Large intestine (tissue), 12 donors: ENCODE measurements at places on chromosomes 1 and 21. TPM values are rescaled to one million over a fixed set of nuclear protein-coding genes. Genes with fewer than 3 reads are reported as not detected.
A peak's percentile ranks its signal among the peaks of the same experiment; 100 is the strongest.

TRIM67 gene
- polyA plus RNA-seq, result 1.1 TPM

- DNase-seq, result peak; percentile 8
These were observed 34.1 kb downstream of the OR2G3 start for GRCh38 chr1:247639381-247639981.

GRCh38 chr1:192086644-192087043, 71.6 kb upstream of the RGS18 start:
- DNase-seq, result peak; percentile 10

DNA sequence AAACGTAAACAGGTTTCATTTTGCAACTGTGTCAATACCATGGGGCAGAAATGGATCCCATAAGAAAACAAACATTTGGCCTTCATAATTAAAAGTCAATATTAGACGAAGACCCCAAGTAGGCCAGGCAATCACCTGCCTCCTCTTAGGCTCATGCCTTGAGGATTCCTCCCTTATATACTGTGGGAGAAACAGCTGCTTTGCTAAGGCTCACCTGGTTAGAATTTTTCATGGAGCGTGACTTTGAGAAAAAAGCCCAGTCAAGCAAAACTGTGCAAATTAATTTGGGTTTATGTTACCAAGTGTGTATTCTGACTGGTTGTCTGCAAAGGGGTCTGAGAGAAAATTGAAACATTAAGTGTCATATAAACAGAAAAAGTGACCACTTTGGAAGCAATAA, 605.3 kb upstream of the USP24 start:
- no peak for DNase-seq

ANKRD45 gene
- 0.34 TPM for polyA plus RNA-seq

GRCh38 chr1:193111641-193112090, 6.5 kb upstream of the GLRX2 start:
- DNase-seq, result peak; percentile 72

HMGCS2 gene
- polyA plus RNA-seq, result 71.7 TPM

GRCh38 chr1:202272103-202272845, 69.5 kb downstream of the UBE2T start:
- DNase-seq, result no peak

DNA sequence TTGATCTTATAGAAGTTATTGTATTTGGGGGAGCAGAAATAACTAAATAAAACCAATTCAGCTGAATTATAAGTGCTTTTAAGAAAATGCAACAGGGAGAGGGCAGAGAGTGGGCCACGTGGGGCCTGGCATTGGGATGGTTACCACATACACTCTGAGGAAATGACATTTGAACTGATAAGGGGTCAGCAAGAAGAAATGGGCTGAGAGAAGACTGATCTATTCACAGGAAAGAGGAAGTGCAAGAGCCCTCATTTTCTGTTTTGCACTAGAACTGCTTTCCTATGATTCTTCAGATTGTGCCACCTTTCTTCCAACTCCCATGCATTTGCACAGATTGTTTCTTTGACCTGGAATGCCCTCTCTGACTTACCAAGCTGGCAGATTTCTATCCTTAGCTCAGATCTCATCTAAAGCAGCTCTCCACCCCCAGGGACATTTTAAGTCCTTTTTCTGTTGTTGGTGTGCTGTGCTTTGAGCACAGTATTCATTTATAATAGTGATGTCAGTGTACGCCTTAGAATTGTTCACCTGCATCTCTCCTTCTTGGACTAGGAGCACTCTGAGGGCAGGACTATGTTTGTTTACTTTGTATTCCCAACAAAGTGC, 115.9 kb downstream of the FGGY start:
- DNase-seq, result no peak

RHCE gene
- 0.60 TPM for polyA plus RNA-seq

CLCA4 gene
- polyA plus RNA-seq, result 0.04 TPM

DNA sequence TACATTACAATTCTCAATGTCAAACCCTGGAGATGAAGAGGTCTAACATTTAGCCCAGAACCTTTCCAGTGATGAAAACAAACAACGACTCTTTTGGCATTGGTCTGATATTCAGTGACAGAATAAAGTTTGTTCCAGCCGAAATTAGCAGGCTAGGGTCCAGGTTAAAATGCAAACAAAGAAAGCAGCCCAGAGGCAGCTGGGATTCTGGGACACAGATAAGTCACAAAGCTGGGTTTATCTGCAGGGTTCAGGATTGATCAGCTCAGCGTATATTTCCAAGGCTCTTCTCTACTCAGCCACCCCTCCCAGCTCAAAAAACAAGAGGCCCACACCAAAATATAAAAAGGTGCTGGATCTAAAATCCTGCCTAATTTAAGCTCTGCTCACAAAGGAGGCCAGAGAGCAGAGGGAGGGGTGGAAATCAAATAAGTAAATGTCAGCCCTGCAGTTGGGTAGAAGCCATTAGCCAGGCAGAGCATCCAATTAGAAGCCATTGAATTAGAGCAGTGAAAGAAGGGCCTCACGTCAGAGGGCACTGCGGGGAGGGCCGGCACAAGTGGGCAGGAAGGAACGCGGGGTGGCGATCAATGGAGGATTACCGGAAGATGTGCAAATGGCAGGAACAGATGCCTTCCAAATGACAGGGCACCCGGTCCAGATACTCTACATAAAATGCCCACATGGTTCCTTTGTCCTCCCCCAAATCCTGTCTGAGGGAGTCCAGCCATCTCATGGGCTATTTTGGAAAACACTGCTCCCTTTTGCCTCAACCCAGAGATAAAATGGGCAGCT, 3.2 kb upstream of the KLHDC8A start:
- no peak for DNase-seq

GRCh38 chr21:15472108-15473040, 257.4 kb upstream of the USP25 start:
- no peak for DNase-seq

DNA sequence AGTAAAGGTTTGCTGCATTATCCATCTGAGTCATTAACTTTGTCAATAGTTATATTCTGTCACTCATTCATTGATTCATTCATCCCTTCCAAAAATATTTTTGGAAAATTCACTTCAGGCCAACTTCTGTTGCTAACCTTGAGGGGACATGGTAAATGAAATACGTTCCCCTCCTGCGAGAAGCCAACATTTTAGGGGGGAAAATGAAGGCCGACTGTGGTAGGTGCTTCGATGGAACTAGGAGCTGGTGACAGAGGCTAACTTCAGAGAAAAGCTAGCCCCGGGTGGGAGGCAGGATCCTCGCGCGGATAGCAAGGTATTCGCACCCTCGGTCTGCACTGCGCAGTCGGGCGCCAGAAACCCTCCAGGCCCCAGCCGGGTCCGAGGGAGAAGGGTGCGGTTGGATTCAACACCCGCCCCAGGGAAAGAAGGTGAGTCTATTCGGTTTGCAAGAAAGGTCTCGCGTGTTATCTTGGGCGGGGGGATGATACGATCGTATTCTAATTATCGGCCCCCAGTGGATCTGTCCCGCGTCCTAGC, 646 bp upstream of the RRP15 start:
- DNase-seq, result no peak

DNA sequence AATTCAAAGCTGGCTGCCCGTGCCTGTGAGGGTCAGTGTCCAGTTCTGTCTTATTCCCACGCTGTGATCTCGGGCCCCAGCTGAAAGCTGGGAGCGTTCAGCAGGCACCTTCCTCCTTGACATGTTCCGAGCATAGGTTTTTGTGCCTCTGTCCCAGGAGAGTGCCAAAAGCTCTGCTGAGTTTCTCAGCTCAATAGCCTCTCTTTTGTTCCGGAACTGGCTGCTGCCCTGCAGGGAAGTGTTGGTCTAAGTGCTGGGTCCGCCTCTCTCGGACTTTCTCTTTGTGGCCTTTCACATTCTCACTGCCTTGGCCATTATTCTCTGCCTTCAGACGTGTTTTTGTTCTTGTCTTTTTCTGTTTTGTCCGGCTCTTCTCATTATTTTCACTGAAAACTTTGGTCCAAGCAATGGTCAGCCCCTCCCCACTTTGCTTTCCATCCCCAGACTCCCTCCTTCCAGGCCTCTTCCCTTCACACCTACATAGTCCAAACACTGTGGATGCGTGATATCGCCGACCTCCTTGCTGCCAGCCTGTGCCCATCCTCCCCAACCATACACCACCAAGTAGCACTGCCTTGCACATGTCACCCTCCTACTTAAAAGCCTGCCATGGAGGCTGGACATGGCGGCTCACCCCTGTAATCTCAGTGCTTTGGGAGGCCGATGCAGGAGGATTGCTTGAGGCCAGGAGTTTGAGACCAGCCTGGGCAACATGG, 233.8 kb downstream of the RHOU start:
- DNase-seq, result no peak

- no peak for DNase-seq
These were observed 3.5 kb downstream of the KRTAP10-2 start for GRCh38 chr21:44547656-44548331.

SLAMF8 gene
- polyA plus RNA-seq, result 4.5 TPM

C1QC gene
- polyA plus RNA-seq, result 79.1 TPM

DNA sequence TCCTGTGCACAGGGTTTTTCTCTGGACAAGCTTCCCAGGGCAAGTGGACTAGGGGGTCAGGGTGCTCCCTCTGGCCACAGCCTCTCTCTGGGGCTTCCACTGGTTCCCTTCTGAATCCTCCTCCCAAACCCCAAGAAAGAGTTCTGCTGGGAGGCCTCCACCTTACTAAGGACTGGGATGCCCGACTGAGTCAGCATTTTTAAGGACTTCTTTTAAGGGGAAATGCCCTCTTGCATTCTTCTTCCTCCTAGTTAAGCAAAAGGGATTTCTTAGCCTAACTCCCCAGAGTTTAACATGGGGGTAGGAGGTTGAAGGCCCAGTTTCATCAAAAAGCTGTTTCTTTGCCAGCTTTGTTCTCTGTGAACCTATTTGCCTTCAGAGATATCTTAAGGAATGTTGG, 99.7 kb upstream of the KRTAP19-8 start:
- no peak for DNase-seq

E2F2 gene
- 2.8 TPM for polyA plus RNA-seq

DNA sequence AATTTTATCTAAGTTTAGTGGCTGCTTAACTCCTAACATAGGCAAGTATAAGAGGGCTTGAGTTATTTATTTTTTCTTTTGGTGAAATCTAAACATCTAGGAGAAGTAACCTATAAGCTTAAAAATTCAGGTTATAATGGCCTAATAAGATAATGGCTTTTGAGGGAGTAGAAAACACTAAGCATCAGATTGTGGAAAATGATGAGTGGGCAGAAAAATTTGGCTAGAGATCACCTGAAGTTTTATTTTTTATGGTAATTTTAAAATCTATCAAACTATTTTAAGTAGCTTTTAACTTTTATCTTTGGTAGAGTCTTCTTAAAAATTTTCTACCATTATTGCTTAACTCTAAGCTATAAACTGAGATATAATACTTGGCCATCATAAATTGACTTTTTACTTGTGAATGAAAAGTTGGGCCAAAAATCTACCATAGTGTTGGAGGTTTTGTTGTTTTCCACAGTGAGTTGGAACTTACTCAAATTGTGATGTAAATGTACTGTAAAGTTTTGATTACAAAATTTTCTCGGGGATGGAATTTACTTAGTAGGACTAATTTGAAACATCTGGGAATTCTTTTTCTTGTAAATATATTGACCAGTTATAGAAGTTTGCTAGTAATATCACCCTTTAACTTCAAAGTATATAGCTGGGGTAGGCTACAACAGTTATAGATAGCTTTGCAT, 63.9 kb downstream of the USP25 start:
- no peak for DNase-seq

DNA sequence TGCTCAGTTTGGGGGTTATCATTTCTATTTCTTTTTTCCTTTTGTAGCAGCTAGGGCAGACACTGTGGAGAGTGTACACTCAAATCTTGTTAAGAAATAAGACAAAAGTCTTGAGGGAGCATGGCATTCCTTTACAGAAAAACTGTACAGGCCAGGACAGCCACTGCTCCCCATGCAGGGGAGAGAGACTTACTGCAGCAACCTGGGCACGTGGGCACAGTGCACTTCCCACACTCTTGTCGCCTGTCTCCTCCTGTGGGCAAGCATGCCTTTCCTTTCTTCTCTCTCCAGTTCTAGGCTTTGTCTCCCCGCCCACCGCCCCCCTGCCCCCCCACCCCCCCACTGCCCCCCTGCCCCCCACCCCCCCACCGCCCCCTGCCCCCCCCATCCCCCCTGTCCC, 51.9 kb downstream of the PHC2 start:
- no peak for DNase-seq

- no peak for DNase-seq
These were observed 111.1 kb downstream of the RERE start for GRCh38 chr1:8706291-8706690.

TRIM45 gene
- 9.0 TPM for polyA plus RNA-seq

DNA sequence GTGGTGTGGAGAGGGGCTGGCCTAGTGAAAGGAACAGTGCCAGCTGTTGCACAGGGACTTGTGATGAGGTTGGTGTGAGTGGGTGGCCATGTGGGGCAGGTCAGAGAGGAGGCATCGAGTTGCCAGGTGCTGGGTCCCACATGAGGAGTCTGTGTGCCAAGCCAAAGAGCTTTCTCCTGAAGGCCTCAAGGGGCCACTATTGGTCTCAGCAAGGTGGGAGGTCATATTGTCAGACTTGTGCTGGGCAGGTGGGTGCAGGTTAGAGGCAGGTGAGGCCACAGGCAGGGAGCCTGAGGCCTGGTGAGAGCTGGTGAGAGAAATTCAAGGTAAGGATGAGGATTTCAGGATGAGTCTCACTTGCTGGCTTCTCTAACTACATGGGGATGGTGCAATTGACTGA, 256.8 kb downstream of the DISC1 start:
- DNase-seq, result no peak
